Camera-type eye (tissue), 1 donor: ENCODE measurements at places on chromosomes 3 and 15. TPM values are rescaled to one million over a fixed set of nuclear protein-coding genes. Genes with fewer than 3 reads are reported as not detected.

Gene HIGD2B
- total RNA-seq, result not detected

Gene TMEM266
- total RNA-seq, result 1.1 TPM

Gene ROPN1B
- total RNA-seq, result 0.66 TPM

Gene POPDC2
- 2.4 TPM for total RNA-seq

Gene CLDN11
- 16.8 TPM for total RNA-seq

Gene CFAP100
- not detected for total RNA-seq

Gene ACOX2
- total RNA-seq, result 22.8 TPM

Gene CLDN18
- total RNA-seq, result not detected

Gene CHRM5
- 6.8 TPM for total RNA-seq

Gene FSD2
- 2.9 TPM for total RNA-seq

Gene DISP2
- 3.3 TPM for total RNA-seq

Gene DAG1
- total RNA-seq, result 70.1 TPM

Gene GTPBP8
- total RNA-seq, result 23.4 TPM

Gene AP4E1
- 17.4 TPM for total RNA-seq

Gene TPRG1
- total RNA-seq, result 0.49 TPM

Gene SCG5
- total RNA-seq, result 42.4 TPM

Gene BLM
- 5.5 TPM for total RNA-seq

Gene LIPH
- 3.3 TPM for total RNA-seq

Gene ST3GAL6
- total RNA-seq, result 7.3 TPM

Gene ANKUB1
- total RNA-seq, result not detected

Gene CLDN1
- 9.4 TPM for total RNA-seq

Gene XIRP1
- total RNA-seq, result 4.5 TPM

Gene LHFPL4
- total RNA-seq, result 16.8 TPM

Gene STAB1
- total RNA-seq, result 53.9 TPM

Gene ITGB5
- total RNA-seq, result 79.6 TPM

Gene OXTR
- 1.4 TPM for total RNA-seq

Gene INSYN1
- 19.9 TPM for total RNA-seq

Gene ABI3BP
- 146 TPM for total RNA-seq

Gene ANO10
- total RNA-seq, result 26.1 TPM

Gene SAMD7
- total RNA-seq, result 22.0 TPM

Gene SLC6A20
- 6.2 TPM for total RNA-seq

Gene COL8A1
- total RNA-seq, result 40.2 TPM

Gene IL17RB
- 8.7 TPM for total RNA-seq

Gene SH2D7
- not detected for total RNA-seq

Gene KNL1
- 14.2 TPM for total RNA-seq

Gene LEKR1
- total RNA-seq, result 4.5 TPM

Gene TUSC2
- 31.8 TPM for total RNA-seq

Gene PCCB
- 44.4 TPM for total RNA-seq

Gene GRIP2
- 9.1 TPM for total RNA-seq

Gene IL12A
- total RNA-seq, result not detected

Gene FGF7
- 15.6 TPM for total RNA-seq
